ENCODE measurements at places on chromosomes 5 and 9.

DNA sequence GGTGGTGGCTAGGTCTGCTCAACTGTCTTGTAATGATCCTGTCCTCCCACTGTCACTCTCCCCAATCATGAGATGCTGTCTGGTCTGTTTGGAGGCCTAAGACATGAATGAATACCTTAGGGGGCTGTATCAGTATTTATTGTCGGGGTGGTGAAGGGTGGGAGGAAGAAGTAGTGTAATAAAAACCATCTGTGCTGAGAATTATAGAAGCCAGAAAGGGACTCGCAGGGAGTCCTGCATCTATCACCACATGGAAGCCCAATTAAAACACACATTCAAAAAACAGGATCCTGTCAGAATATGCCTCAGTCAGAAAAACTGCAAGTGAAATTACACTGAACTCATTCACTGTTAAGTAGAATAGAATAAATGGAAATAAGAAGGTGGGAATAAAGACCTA, 1134.3 kb upstream of the C9orf72 start:
- no peak for DNase-seq

DNA sequence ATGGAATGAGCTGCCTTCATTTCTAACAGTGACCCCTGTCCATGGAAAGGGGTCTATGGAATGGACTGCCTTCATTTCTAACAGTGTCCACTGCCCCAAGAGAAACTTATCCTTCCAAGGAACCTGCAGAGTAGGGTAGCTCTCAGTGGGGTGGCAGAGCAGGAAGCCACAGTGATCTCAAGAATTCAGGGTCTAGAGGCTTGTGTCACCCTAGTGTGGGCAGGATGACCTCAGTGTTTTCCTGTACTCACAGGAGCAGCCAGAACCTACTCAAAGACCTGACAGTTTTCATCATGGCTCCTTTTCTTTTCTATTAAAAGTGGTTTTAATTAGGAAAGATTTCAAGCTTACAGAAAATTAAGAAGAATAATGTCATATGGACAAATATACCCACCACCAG, 27.5 kb downstream of the SEC61B start:
- DNase-seq: no peak

GRCh38 chr5:111859031-111859430, 102.0 kb upstream of the NREP start:
- no peak for DNase-seq

- no peak for DNase-seq
Measured at GRCh38 chr5:71582945-71583584, 4.1 kb upstream of the MCCC2 start.

Data from activated naive CD4-positive, alpha-beta T cell (primary cell).